ENCODE measurements at places on chromosomes 16 and 17. TPM values are rescaled to one million over a fixed set of nuclear protein-coding genes. Genes with fewer than 3 reads are reported as not detected.

GRCh38 chr16:9970796-9971195 lies 211.4 kb downstream of the GRIN2A start:
- no peaks in the 10 kb centered on the region for H3K27me3 ChIP-seq
- no peak for DNase-seq
- H3K36me3 ChIP-seq = no peaks in the 10 kb centered on the region
- H3K4me1 ChIP-seq = no peaks in the 10 kb centered on the region
- no peak overlapping the region for H3K27ac ChIP-seq
- H3K4me3 ChIP-seq = no peak overlapping the region

DNA sequence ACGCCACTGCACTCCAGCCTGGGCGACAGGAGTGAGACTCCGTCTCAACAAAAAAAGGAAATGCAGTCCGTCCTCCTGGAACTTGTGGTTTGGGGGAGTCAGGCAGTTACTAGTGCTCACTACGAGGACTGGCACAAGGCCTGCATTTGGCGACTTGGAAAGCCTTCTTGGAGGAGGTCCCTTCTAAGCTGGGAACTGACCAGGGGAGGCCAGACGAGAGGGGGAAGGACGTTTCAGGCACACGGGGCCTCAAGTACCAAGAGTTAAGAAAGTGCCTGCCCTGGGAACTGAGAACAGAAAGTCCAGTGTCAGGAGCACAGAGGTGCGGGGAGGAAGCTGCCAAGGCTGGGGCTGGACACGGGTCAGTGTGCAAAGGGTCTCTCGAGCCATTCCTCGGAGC lies 89.9 kb downstream of the ABR start:
- H3K36me3 ChIP-seq = peaks cover 31% of the 10 kb centered on the region
- DNase-seq = no peak
- H3K27ac ChIP-seq = no peak overlapping the region
- no peaks in the 10 kb centered on the region for H3K27me3 ChIP-seq
- H3K4me3 ChIP-seq = no peak overlapping the region
- no peaks in the 10 kb centered on the region for H3K4me1 ChIP-seq

GRCh38 chr16:88349903-88350900 lies 32.6 kb upstream of the ZNF469 start:
- no peak for DNase-seq
- peaks cover 11% of the 10 kb centered on the region for H3K4me1 ChIP-seq

DNA sequence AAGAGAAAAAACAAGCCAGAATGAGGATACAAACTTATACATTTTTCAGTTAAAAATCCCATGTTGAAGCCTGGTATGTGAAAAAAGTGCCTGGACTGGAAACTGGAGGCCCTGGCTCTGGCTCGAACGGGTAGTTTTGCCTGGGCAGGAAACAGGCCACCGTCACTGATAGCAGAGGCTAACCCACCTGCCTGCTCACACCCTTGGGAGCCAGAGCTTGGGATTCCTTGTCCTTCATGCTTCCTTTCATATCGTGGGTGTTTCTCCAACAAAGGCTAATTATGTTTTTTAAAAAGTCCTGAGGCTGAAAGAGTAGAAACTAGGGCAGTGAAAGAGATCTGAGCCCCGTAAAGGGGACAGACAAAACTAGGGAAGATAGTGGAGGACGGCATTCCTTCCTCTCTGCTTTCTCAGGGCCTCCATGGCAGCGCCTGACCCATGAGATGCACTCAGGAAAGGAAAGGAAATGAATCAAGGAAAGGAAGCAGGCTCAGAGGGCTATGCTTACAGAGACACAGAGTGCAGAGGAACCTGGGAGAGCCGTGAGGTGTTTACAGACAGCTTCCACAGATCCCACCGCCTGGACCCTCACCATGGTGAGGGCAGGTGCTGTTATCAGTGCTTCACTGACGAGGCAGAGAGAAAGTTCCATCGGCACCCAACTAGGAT lies 138.1 kb downstream of the PARN start:
- H3K27me3 ChIP-seq = no peaks in the 10 kb centered on the region
- no peak overlapping the region for H3K27ac ChIP-seq

GRCh38 chr17:19537111-19537510 lies 3.5 kb downstream of the SLC47A1 start:
- no peak overlapping the region for H3K4me3 ChIP-seq
- peaks cover 19% of the 10 kb centered on the region for H3K4me1 ChIP-seq
- peaks cover 27% of the 10 kb centered on the region for H3K27me3 ChIP-seq
- no peak for DNase-seq
- H3K27ac ChIP-seq = no peak overlapping the region

DNA sequence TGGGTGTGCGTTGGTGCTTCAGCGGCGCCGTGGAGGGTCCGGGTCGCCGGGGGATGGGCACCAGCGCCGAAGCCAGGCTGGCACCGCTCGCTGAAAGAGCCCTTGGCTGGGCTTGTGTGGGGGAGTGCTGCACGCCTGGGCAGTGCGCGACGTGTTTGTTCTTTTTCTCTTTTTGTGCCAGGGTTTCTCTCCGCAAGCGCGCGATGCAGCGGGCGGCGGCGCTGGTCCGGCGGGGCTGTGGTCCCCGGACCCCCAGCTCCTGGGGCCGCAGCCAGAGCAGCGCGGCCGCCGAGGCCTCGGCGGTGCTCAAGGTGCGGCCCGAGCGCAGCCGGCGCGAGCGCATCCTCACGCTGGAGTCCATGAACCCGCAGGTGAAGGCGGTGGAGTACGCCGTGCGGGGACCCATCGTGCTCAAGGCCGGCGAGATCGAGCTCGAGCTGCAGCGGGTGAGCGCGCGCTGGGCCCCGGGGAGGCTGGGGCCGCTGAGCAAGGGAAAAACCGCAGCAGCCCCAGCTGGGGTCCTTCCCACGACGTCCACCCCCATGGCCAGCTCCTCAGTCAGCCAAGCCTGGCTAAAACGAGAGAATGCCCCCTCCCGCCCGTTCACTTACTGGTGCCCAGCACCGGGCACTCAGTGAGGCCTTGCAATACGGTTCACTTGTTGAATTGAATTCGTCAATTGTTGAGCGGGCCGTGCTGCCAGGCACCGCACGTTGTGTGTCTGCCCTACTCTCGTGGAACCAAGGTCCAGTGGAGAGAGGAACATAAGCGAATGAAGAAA lies 541 bp downstream of the GPT2 start:
- H3K4me3 ChIP-seq = peak overlapping the region; percentile 72
- no peaks in the 10 kb centered on the region for H3K36me3 ChIP-seq
- peaks cover 5% of the 10 kb centered on the region for H3K27me3 ChIP-seq
- peaks cover 9% of the 10 kb centered on the region for H3K4me1 ChIP-seq

COTL1 gene
- 264 TPM for total RNA-seq
